Stimulated activated CD8-positive, alpha-beta memory T cell treated with anti-CD3 and anti-CD28 coated beads, Interleukin-15, amount 100 ng/mL, for 48 hours (primary cell): ENCODE measurements at places on chromosomes 2 and 18.

GRCh38 chr2:160334028-160334741, 134.1 kb upstream of the ITGB6 start:
- DNase-seq: no peak

- peak; percentile 71 for DNase-seq
Observed at GRCh38 chr2:64873472-64873924, 115.7 kb upstream of the SLC1A4 start.

GRCh38 chr2:72139874-72140620, 7.6 kb downstream of the CYP26B1 start:
- no peak for DNase-seq

- DNase-seq: no peak
Observed at GRCh38 chr2:180385601-180386201, 378.6 kb upstream of the CWC22 start.

DNA sequence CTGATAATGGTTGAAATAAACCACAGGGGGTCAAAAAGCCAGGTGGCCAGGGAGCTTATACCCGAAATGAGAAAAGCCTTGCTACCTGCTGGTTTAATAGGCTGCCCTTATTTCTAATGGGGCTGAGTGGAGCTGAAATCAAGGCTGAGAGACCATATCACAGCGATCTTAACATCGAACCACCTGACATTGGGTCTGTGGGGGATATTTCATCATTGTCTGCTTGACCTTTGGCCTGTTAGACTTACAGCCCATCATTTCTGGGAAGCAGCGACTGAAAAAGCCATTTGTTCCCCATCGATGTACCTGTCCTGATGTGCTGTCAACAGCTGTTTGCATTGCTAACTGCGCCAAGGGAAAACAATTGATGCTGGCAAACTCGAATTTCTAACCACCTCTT, 199.7 kb upstream of the SLC14A2 start:
- DNase-seq: no peak

DNA sequence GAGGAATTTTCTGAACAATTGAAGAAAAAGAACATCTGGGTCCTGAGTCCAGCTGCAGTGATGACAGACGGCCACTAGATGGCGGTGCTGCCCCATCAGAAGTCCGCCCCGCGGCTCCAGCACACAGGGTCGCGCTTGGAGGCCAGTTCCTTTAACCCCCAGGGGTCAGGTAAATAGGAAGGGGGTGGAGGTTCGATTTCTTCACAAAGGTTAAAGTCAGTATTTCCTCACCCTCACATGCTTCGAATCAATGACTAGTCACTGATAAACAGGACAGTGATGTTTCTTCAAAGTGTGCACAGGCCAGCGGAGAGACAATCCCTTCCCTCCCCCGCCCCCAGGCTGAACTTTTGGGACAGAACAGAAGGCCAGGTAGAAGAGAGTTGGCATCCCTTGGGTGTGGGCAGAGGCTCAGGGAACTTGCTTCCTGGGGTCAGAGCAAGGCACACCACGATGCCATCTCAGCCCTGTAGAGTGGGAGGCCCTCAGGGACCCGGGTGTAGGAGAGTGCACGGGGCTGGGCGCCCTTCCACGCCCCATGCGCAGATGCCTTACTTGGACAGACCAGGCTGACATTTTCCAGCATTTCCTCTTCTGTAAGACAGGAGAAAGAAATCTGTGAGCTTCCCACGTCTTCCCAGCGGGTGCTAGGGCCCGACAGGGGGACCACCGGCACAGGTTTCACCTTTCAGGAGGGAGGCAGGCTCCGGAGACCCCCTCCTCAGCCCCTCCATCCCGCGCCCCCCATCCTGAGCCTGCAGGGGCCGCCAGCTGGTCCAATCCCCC, 722 bp downstream of the APOB start:
- peak; percentile 12 for DNase-seq

DNA sequence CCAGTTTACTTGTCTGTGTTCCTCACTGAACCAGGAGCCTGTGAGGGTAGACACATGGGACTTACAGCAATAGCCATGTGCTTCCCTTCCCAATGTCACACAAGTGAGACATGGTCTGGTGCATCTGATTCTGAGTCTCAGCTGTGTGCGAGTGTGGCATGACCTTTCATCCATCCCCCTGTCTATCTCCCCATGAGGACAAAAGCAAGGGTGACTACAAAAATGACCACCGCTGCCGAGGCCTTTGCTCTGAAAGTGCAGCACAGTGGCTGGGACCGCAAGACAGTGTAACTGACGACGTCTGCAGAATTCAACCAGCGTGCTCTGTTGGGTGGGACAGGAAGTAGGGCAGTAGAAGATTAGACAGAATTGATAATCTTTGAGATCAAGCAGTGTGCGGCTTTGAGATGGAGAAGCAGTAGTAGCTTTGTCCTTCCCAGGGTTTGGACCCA, 50.5 kb downstream of the RAB31 start:
- DNase-seq: no peak

DNA sequence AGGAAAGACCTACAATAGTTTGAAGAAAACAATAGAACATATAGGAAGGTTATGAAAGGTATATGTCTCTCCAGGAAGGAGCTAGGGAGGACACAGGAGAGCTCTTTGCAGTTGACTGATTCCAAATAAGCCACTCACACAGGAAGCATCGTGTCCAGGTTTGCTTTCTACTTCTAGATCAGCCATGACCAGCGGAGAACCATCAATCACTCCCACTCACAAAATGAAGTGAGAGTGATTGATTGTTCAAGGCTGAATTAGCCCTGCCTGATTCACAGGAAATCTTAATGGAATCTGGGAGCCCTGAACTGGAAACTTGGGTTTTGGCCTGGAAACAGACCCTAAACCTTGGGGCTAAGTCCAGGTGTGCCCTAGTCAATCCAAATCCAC, 1292.2 kb upstream of the ZEB2 start:
- no peak for DNase-seq

- no peak for DNase-seq
Observed at GRCh38 chr2:213688133-213688532, 403.9 kb downstream of the SPAG16 start.

DNA sequence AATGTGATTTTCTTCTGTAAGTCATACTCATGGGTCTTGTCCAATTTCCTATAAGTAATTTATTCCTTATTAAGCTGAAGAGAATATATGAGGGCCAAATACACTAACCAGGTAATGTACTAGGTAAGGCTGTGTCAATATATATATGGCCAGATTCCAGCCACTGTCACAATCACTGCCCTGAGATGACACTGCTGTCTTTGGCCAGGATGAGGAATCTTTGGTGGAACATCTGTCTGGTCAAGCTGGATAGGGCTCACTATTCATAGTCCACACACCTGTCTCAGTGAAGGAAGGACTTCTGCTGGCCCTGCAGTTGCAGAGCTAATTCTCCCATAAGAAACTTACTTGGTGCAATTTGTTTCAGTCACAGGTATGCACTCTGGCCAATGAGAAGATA, 11.3 kb downstream of the MSTN start:
- DNase-seq: no peak

DNA sequence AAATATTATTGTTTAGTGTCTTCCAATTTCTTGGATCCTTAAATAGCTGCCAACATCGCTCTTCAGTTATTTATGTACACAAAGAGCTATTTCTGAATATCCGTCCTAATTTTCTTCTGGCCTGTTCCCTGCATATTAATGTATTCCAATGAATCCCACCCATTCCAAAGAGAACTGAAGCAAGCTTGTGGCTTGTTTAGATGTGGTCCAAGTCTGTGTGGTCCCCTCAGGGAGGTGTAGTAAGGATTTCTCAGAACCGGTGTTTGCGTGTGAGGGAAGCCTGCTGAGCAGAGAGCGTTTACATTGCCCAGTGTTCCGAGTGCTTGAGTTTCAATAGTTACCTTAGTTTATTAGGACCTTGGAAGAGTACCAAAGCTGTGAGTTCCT, 25.1 kb upstream of the IL1R1 start:
- no peak for DNase-seq

GRCh38 chr2:42765686-42766085, 1.8 kb upstream of the OXER1 start:
- DNase-seq: no peak

DNA sequence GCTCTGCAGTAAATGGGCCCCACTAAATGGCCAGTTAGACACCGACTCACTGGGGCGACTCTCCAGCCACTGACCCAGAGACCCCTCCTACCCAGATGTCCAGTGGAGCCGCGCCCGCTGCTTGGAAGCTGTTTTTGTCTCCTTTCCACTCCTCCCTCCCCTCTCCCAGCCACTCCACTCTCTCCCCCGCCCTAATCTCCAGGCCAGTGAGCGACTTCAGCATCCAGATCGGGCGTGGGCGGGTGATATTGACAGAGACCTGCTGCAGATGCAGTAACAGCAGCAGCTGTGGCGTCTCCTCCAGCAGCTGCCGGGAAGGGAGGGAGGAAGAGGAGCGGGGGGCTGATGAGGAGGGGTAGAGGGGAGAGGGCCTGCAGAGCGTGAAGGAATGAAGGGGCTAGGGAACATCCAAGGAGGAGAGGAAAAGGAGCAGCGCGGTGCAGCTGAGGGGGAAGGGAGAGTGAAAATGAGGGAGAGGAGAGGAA, at the start of gene SCN7A:
Gene SCN7A (minus strand): TSS at position 110 of the 485 bp plus-strand sequence. CDS start 16,553 bp downstream, outside the sequence.
- DNase-seq: no peak

DNA sequence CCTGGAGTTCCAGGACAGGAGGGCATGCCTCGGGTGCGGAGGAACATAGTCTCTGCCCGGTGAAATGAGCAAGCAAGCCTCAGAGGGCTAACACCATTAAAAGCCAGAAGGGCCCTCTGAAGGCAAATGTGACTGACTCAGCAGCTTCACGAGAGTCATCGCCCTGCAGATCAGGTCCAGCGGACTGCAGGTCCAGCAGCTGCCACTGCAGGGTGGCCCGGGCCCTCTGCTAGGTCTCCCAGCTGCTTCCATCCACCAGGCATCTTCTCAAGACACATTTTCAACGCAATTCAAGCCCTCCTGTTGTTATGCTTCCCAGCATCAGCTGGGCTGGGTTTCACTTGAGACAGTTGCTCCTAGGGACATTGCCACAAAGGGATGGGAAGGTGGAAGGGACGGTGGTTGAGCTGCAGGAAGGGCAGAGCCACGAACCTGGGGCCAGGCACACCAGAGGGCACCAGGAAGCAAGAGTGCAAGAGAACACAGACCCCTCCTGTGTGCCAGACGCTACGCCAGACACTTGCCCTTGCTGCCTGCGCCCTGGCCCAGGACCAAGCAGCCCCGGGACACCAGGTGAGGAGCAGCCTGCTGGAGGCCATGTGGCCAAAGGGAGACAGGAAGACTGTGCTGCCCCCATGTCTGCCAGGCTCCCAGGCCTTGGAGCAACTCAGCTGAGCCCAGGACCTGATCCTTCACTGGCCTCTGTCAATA, 173.0 kb downstream of the HDAC4 start:
- DNase-seq: no peak

- no peak for DNase-seq
Observed at GRCh38 chr2:232362174-232362900, 16.2 kb upstream of the ALPP start.

DNA sequence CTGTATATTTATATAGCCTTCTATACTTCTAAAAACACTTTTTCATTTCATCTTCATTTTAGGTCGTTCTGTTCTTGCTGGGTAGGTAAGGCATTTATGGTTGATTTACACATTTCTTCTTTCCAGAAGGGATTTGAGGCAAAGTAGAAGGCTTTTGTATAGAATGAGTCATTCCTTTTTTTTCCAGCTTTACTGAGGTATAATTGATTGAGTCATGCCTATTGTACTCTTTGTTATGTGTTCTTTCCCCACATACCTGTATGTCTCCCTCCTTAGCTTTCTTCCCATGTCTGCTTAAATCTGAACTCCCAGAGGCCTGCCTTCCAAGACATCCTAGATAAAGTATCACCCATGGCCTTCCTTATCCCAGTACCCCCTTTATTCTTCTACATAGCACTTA, 4.8 kb upstream of the CDC42EP3 start:
- no peak for DNase-seq

DNA sequence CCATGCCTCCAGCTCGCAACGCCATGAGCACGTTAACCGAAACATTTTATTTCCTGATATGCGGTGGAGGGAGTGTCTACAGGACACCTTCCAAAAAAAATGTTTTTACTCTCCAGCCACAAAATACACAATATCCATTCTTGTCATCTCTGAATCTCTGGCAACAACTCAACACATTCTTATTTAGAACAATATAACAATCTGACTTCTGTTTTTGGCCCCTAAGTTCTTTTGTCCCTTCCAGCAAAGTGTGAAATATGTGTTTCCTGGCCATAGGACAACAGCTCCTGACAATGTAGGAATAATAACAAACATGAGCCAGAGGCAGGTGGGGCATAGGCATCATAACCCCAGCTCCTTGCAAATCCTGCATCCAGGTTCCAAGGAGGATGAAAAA, 163.0 kb downstream of the DDX1 start:
- no peak for DNase-seq

DNA sequence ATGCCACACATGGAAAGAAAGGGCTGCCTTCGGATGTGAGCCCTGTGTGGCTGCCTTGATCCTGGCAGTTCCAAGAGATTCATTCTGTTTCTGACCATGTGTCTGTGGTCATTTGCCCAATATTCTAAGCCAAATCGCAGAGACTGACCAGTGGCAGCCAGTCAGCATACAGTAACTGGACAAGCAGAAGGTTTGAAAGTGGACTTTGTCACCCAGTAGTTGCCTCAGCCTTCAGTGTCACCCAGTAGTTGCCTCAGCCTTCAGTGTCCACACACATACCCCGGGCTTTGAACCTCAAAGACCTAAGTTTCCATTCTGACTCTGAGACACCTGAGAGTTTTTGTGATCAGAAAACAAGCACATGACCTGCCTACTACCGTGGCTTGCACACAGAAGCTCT, 5.0 kb downstream of the RFX8 start:
- DNase-seq: no peak

- no peak for DNase-seq
Observed at GRCh38 chr2:67463810-67464209, 66.7 kb downstream of the ETAA1 start.

GRCh38 chr2:234949762-234950434, 1.9 kb upstream of the SH3BP4 start:
- DNase-seq: no peak

- no peak for DNase-seq
Observed at GRCh38 chr18:32735781-32736180, 37.0 kb downstream of the KLHL14 start.

DNA sequence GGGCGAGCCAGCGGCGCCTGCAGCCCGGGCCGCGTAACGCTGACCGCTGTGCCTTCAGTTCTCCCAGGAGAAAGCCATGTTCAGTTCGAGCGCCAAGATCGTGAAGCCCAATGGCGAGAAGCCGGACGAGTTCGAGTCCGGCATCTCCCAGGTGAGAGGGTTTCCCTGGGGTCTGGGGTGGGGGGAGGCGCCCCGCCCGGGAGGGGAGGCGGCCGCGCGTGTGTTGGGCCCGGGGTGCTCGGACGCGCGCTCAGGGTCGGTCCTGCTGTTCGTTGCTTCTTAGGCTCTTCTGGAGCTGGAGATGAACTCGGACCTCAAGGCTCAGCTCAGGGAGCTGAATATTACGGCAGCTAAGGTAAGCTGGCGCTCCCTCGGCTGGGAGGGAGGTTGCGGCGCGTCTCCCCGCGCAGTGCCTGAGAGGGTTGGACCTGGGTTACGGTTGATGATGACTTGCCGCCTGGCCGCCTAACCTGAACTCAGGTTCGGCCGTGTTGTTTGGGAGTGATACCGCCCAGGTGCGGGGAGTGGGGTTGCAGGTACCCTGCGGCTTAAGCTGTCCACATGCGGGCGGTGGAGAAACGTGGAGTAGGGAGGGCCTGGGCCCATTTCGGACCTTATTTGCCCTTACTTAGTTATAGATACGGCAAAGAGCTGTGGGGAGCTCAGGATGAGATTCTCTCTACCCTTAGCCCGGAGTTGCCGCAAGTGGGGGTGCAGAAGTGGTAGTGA, 638 bp downstream of the RPS7 start:
- DNase-seq: no peak

- DNase-seq: no peak
Observed at GRCh38 chr2:24449344-24449743, 41.7 kb upstream of the NCOA1 start.
